ENCODE measurements at places on chromosomes 12 and 14. TPM values are rescaled to one million over a fixed set of nuclear protein-coding genes. Genes with fewer than 3 reads are reported as not detected.

GRCh38 chr12:94750864-94751263, 100.5 kb upstream of the TMCC3 start:
- H3K36me3 ChIP-seq = no peaks in the 10 kb centered on the region
- no peak overlapping the region for H3K27ac ChIP-seq
- no peaks in the 10 kb centered on the region for H3K4me1 ChIP-seq

DNA sequence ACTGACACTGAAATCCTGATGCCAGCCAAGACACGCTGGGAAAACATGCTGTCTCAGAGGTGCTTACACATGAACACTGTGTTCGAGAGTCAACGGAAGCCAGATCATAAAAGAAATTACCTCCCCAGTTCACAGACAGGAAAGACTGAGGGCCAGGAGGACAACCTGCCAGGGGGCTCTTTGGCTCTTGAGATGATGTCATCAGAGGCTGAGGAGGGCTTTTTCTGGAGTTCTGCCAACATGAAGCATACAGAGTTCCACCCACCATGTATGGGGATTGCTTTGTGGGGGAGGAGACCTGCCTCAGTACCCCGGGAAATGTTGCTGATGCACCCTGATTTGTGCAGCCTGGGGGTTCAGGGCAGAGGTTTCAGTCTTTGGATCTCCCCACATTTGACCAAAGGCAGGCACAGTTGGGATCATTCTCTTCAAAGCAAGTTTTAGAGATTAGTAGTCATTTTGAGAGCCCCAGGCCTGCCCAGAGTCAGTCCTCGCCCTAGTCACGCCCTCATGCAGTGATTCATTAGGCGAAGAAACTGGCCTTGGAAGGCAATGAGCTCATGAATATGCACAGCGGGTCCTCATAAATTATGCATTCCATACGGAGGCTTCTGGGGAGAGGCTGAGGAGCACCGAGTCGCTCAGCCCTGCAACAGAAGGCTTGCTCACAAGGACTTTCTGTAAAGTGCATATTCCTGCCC, 34.9 kb upstream of the EML1 start:
- no peak for DNase-seq
- H3K27me3 ChIP-seq = no peaks in the 10 kb centered on the region
- peaks cover 57% of the 10 kb centered on the region for H3K4me1 ChIP-seq
- H3K27ac ChIP-seq = peak overlapping the region; percentile 66

DNA sequence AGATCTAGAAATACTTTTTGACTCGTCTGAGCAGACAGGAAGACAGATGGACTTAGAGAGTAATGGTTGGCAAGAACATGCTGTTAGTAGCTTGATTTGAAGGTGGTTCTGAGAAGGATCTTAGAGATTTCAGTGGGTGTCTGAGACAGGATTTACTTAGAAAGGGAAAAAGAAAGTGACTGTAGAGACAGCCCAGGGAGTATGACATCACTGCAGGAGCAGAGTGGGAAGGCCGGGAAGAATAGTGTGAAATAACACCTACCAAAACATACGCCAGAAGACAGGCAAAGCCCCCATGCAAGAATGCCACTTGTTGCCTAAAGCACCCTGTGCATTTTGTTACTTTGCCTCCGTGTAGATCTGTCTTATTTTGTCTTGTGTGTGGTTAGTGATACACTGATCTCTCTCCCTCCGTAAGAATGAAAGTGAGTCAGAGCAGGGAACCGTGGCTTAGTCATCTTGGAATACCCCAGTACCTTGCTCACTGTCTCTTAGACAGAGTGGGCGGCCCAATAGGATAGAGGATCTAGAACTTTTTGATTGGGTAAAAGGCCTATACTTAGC, 161.3 kb upstream of the IFNG-AS1 start:
- DNase-seq = peak; percentile 61
- H3K4me1 ChIP-seq = 0 out of 2 replicates have a peak, but pooled peaks cover 3% of the 10 kb centered on the region
- H3K27ac ChIP-seq = no peak overlapping the region
- peak overlapping the region; percentile 26 for H3K4me3 ChIP-seq

DNA sequence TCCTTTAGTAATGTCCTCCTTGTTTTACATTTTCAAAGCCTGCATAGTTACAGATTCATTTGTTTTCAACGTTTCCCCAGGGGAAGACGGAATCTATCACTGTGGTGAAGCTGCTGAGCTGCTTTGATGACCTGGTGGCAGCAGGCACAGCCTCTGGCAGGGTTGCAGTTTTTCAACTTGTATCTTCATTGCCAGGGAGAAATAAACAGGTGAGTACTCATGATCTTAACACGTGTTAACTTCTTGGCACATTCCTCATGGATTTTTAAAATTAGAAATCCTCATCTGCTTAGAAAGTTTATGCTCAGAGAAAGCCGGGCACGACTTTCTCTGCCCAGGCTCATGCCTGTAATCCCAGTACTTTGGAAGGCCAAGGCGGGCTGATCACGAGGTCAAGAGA, 44.5 kb downstream of the TECPR2 start:
- H3K27me3 ChIP-seq = no peaks in the 10 kb centered on the region
- no peak for DNase-seq
- H3K27ac ChIP-seq = no peak overlapping the region
- H3K4me3 ChIP-seq = no peak overlapping the region

Gene CD4
- 0.23 TPM for total RNA-seq

Gene SIRT4
- total RNA-seq = 1.5 TPM
